Activated naive CD8-positive, alpha-beta T cell treated with anti-CD3 and anti-CD28 coated beads, Interleukin-2, amount 50 U/mL, for 16 hours (primary cell): ENCODE measurements at places on chromosomes 2 and 18.

GRCh38 chr2:46167406-46167805 is 129.8 kb upstream of the EPAS1 start:
- DNase-seq, result no peak

- DNase-seq, result no peak
Observed at GRCh38 chr2:160482673-160483072, 10.9 kb downstream of the RBMS1 start.

GRCh38 chr2:105763076-105763475 is 18.4 kb downstream of the NCK2 start:
- DNase-seq, result no peak

- no peak for DNase-seq
Observed at GRCh38 chr2:31247711-31248110, 13.8 kb downstream of the EHD3 start.

- no peak for DNase-seq
Observed at GRCh38 chr2:8617048-8617447, 64.8 kb upstream of the ID2 start.

- DNase-seq, result no peak
Observed at GRCh38 chr2:202376460-202377206, 506 bp downstream of the BMPR2 start.

- DNase-seq, result no peak
Observed at GRCh38 chr18:33918571-33918970, 306.1 kb downstream of the NOL4 start.

- DNase-seq, result no peak
Observed at GRCh38 chr2:26873286-26873983, 25.5 kb downstream of the DPYSL5 start.

DNA sequence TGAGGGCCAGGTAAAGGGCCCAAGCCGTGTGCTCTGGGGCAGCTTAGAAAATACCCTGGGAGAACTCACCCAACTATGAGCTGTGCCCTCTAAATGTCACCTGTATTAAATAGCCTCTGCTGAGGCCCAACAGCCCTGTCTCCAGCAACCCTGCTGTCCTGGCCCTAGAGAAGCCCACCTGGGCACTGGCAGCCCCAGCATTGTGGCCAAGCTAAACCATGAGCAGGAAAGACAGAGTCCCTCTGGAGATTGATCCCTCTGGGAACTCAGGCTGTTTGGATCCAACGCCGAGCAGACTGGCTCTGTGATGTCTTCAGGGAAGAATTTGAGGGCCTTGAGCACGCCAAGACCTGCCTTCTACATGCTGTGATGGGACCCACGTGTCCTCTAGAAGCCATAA is 126.5 kb downstream of the TTC32 start:
- no peak for DNase-seq

- no peak for DNase-seq
Observed at GRCh38 chr2:151766437-151767153, 32.3 kb upstream of the NEB start.

GRCh38 chr2:150872756-150873395 is 385.4 kb upstream of the RND3 start:
- DNase-seq, result no peak

DNA sequence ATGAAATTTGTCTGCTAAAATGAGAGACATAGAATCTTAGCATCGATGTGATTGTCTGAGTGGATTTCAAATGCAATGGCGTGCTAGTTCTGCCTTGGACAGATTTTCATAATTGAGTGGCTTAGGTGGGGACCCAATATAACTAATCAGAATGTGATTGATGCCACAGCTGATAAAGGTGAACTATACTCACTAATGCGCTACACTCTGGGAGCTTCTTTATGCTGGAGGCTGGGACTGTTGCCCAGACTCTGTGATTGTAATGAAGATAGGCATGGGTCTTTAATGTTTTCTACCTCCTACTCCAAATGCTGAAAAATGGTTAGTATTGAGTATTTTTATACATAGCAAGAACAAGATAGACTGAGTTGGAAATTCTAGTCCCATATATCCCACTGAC is 339.5 kb upstream of the SLC39A10 start:
- DNase-seq, result no peak

- no peak for DNase-seq
Observed at GRCh38 chr2:70937866-70938585, 2.3 kb downstream of the ATP6V1B1 start.

DNA sequence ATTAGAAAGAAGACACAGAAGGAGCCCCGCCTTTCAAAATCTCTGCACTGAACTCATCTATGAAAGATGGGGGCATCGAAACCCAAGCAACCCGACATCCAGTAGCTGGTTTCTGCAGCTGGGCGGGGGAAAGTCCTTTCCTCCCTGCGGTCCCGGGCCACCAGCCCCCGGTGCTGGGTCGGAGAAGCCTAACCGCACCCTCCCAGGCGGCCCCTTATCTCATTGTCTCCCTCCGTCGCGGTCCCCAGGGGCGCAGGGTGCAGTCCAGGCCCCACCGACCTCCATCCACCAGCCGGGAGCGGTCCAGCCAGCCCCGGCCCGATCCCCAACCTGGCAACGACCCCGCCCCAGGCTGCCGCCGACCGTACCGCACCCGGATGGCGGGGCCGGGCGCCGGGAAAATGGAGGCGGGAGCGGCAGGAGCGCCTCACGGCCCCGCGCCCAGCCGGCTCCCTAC is 452 bp downstream of the RAPH1 start:
- peak; percentile 9 for DNase-seq
